A549 treated with Mapracorat at 1 μM for 4 hours (cell line): ENCODE measurements at places on chromosomes 2 and 18. TPM values are rescaled to one million over a fixed set of nuclear protein-coding genes. Genes with fewer than 3 reads are reported as not detected.

Gene ASAP2
- 34.9 to 48.5 TPM (median 45.5 TPM) in 5 replicates for total RNA-seq

Gene KIF5C
- total RNA-seq, result 0.30 to 0.77 TPM (median 0.35 TPM) in 5 replicates

Gene RTP5
- total RNA-seq, result not detected in 5 replicates

Gene LBX2
- total RNA-seq, result 2.7 to 3.7 TPM (median 3.1 TPM) in 5 replicates

Gene SLC19A3
- 2.6 to 3.7 TPM (median 2.9 TPM) in 5 replicates for total RNA-seq
